ENCODE measurements at places on chromosomes 13 and 19.
A peak's percentile ranks its signal among the peaks of the same experiment; 100 is the strongest.

GRCh38 chr13:106176117-106176516, 359.3 kb downstream of the EFNB2 start:
- no peak for DNase-seq
- no peaks in the 10 kb centered on the region for H3K36me3 ChIP-seq
- H3K27ac ChIP-seq: no peak overlapping the region

DNA sequence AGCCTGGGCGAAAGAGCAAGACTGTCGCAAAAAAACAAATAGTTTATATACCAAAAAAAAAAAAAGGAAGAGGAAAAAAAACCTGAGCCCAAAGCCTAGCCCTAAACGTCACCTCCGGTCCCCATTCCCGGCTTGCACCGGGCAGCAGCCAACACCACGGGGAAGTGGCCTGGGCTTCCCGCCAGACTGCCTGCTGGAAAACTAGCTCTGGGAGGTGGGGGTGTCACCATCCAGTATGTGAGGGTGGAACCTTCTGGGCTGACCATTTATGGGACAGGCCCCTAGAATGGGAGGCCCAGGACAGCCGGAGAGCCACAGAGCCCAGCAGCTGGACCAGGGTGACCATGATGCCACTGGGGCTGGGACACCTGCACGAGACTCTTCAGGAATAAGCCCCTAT, 37.3 kb downstream of the IL12RB1 start:
- H3K36me3 ChIP-seq: no peaks in the 10 kb centered on the region
- no peak overlapping the region for H3K4me3 ChIP-seq
- H3K27ac ChIP-seq: peak overlapping the region; percentile 64

DNA sequence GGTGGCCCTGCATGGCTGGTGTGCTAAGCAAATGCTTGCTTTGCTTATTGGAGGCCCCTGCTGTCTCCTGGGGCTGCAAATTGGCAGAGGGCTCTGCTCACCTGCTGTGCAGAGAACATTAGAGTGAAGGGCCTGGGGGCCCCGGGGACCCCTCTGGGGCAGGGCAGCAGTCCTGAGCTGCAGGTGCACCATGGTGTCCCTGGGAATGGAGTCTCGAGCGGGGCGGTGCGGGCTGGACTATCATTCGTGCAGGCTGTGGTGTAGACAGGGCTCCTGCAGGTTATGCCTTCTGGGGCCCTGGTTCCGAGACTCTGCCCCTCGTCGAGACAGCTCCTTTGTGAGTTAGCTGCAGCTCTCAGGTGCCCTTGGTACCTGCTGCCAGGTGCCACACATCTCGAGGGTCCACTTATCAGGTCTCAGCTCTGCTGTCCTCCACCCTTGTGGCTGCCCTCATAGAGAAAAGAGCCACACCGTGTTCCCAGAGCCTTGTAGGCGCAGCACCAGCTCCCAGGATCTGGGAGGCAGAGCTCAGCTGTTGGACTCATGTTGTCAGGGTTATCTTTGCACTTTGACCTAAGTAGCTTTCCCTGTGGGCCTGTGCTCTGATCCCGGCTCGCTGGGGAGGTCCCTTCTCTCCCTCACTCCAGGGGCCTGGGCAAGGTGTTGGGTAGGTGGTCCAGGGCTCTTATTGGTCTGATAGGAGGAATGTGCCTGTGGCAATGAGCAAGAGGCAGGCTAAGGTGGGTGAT, 58.0 kb upstream of the ZNF536 start:
- no peak overlapping the region for H3K27ac ChIP-seq
- no peaks in the 10 kb centered on the region for H3K4me1 ChIP-seq
- no peaks in the 10 kb centered on the region for H3K27me3 ChIP-seq
- no peak for DNase-seq

GRCh38 chr13:101520672-101521071, 68.2 kb downstream of the ITGBL1 start:
- H3K36me3 ChIP-seq: no peaks in the 10 kb centered on the region
- no peak overlapping the region for H3K27ac ChIP-seq
- H3K4me1 ChIP-seq: no peaks in the 10 kb centered on the region
- no peak overlapping the region for H3K4me3 ChIP-seq
- H3K27me3 ChIP-seq: no peaks in the 10 kb centered on the region

GRCh38 chr13:33345842-33346241, 60.3 kb upstream of the STARD13 start:
- H3K36me3 ChIP-seq: no peaks in the 10 kb centered on the region
- H3K4me3 ChIP-seq: no peak overlapping the region
- H3K4me1 ChIP-seq: no peaks in the 10 kb centered on the region
- H3K27me3 ChIP-seq: no peaks in the 10 kb centered on the region

DNA sequence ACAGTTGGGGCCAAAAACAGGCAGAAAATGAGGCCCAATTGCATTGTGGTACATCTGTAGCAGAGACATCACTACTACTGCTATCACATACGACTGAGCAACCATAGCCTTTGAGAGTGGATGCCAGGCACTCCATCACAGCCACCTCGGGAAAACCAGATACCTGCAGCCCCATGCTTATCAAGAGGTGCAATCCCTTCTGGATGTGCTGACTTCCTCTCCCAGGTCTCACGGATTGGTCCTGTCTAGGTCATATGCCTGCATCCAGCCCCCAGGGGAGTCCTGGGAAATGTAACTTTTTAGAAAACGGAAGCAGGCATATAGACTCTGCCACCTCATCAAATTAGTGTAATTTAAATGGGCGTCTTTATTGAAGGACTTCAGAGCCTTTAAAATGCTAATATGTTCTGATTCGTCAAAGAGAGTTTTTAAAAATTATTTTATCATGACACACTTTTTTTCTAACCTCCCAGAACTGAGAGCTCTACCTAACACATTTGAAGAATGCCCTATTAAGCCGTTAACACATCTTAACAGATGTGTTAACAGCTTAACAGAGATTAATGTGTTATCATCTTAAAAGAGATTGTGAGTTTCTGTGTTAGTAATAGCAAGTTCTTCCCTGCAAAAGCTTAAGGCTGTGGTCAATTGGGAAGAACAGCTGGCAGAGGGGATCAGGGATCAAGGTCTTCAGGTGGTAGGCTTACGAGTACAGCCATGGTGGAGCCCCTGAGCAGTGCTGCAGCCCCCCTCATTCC, 63.9 kb downstream of the DLEU7 start:
- H3K27me3 ChIP-seq: no peaks in the 10 kb centered on the region
- no peak overlapping the region for H3K27ac ChIP-seq
- H3K4me1 ChIP-seq: no peaks in the 10 kb centered on the region
- no peak for DNase-seq

- no peak overlapping the region for H3K4me3 ChIP-seq
- H3K27me3 ChIP-seq: no peaks in the 10 kb centered on the region
- no peaks in the 10 kb centered on the region for H3K36me3 ChIP-seq
- DNase-seq: no peak
Measured at GRCh38 chr13:48278806-48279205, 24.7 kb upstream of the RB1 start.

DNA sequence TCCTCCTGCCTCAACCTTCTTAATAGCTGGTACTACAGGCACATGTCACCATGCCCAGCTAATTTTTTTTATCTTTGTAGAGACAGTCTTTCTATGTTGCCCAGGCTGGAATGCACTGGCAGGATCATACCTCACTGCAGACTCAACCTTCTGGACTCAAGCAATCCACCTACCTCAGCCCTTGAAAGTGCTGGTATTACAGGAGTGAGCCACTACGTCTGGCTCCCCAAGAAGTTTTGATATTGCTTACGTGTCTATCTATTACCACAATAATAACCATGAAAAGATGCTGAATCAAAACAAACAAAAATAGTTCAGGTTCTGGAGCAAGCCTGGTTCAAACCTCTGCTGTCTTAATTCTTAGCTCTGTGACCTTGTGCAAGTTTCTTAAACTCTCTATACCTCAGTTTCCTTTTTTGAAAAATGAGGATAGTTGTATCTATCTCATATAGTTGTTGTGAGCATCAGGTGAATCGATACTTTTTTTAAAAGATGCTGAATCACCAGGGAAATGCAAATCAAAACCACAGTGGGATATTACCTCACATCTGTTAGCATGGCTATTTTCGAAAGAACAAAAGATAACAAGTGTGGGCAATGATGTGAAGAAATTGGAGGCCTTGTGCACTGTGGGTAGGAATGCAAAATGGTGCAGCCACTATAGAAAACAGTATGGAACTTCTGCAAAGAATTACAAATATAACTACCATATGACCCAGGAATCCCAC, 19.0 kb upstream of the LEUTX start:
- no peaks in the 10 kb centered on the region for H3K27me3 ChIP-seq
- DNase-seq: no peak
- no peak overlapping the region for H3K4me3 ChIP-seq
- no peaks in the 10 kb centered on the region for H3K4me1 ChIP-seq
- H3K27ac ChIP-seq: no peak overlapping the region
